Retinal pigment epithelial cell (primary cell): ENCODE measurements at places on chromosomes 13 and 19.

DNA sequence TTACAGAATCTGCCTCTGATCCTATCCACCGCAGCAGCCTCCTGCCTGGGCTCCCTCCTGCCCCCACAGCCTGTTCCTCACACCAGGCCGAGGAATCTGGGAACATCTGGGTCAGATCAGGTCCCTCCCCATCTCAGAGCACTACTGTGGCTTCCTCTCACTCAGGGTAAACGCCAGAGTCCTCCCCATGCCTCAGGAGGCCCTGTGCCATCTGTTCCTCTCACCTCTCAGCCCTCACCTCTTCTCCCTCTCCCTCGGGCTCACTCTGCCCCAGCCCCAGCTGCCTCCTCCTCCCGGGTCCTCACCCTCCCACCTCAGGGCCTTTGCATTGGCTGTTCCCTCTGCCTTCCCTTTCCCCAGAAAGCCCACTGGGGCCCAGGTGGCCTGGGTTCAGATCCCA lies 18.2 kb downstream of the FCGBP start:
- DNase-seq, result no peak

- DNase-seq, result no peak
These were observed 10.8 kb downstream of the SLC35E1 start for GRCh38 chr19:16561382-16561781.

DNA sequence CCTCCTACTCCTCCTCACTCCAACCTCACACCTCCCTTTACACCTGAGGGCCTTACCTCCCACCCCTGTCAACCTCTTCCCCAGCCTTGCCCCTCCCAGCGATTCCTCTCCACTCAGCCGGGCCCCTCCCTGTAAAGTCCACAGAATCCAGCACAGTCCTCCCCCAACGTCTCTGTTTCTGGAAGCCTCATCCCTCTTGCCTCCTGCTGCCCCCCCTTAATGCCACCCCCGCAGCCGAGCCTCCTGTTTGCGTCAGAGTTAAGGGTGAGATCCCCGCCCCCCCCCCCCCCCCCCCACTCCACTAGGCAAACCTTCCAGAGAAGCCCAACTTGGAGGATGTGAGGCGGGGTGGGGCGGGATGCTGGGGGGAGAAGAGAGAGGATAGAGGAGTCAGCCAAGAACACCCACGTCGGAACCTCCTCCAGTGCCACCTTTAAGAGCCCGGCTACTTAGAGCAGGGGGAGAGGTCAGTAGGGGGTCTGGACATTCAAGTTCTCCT lies 2.1 kb downstream of the UNC13A start:
- no peak for DNase-seq

DNA sequence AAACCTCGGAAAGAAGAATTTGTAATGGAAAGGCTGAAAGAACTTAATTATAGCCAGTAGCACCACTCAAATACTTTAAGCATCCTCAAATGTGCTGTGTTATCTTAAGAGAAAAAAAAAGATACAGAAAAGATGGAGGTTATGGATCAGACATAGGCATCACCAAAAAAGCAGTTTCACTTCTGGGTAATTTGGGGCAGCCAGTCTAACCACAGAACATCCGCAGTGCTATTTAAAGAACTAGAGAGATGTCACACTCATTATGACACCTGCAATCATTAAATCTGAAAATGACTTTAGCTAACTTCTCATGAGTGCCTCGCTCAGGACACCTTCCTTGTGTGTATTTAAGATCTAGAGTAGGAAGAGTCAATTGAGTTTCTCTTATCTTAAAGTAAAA lies 211.8 kb downstream of the RBM26 start:
- DNase-seq, result no peak

GRCh38 chr19:10854350-10855089 lies 6.3 kb downstream of the C19orf38 start:
- no peak for DNase-seq

DNA sequence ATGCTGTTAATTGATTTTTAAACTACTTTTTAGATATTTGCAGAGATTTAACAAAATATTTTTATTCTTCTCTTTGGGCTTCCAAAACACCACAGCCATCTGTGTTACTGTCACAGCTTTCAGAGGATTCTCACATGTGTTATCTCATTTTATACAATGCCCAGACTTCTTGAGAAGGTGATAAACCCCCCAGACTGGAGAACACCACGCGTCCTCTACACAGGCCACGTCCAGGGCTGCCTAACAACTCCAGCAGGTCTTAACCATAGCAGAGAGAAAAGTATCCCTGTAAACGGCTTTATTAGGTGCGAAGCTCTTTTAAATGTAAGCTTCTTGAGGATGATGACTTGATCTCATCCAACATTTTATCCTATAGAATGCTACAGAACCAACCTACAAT lies 2.0 kb downstream of the GPR183 start:
- DNase-seq, result no peak

GRCh38 chr13:76735641-76736040 lies 150.6 kb downstream of the KCTD12 start:
- no peak for DNase-seq

- DNase-seq, result no peak
These were observed 156.4 kb downstream of the MYO16 start for GRCh38 chr13:108785844-108786243.

DNA sequence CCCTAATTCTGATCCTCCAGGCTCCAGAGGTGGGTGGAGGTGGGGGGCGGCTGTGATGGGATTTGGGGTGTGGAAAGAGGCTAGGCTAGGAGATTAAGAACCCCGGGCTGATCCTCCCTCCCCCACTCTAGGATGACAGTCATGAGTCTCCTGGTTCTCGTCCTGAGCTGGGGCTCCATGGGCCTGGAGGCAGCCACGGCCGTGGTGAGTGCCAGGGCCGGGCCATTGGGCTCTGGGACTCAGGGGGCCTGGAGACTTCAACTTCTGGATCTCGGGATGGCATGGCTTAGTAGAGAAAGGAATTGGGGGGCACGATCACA lies 13.9 kb downstream of the TTYH1 start:
- DNase-seq, result no peak

DNA sequence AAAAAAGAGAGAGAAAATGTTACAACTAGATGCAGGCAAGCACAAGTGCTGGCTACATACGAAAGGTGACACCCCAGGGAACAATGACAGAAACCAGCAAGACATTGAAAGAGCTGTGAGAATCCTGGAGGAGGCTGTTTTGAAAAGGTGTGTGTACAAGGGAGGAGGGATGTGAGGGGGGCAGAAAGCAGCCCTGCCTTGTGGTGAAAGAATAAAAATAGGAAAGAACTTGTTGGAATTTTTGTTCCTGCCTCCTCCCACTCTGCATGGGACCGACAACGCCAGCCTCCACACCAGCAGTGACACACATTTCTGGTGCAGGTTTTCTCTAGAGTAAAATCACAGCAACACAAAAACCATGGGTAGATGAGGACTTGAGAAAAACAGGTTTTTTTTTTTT lies 1258.6 kb downstream of the PCDH9 start:
- DNase-seq, result no peak

DNA sequence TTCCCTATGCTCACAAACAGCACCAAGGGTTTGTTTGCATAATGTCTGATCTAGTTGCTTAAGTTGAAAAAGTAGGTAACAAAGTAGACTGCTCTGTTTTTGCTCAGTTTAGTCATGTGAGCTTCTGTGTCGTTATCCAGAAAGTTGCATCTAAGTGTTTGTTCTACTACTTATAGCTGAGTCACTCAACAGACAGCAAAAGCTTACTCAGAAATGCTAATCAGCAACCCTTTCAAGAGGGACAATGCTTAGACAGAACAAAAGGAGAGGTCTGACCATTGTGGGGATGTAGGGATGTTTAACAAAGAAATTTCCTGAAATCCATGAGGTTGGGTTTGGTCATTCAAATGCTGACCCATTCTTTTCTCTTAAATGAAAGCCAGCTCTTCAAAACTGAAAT lies 106.4 kb downstream of the ATP8A2 start:
- peak; percentile 40 for DNase-seq

- no peak for DNase-seq
These were observed 45.7 kb downstream of the ZC3H13 start for GRCh38 chr13:46006688-46007452.

- peak; percentile 96 for DNase-seq
These were observed 8.1 kb downstream of the ALOX5AP start for GRCh38 chr13:30743319-30744055.

DNA sequence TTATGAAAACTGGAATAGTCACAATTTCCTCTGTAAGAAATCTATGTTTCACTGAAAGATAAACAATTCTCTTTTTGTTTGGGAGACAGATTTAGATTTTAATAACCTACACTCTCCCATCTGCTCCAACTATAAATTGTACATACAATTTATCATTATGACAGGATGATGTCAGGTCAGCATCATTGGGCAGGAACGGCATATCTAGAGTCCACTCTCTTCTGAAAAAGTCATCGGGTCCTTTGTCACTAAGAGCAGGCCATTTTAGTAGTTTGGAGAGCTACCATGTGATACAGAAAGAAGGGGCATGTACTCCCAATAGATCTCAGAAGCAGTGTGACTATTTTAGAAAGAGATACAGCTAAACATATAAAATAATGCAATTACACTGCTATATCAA lies 180.8 kb upstream of the ARGLU1 start:
- no peak for DNase-seq

GRCh38 chr13:99974296-99974938 lies 2.9 kb upstream of the ZIC5 start:
- DNase-seq, result no peak

GRCh38 chr19:30269638-30270037 lies 102.5 kb upstream of the ZNF536 start:
- no peak for DNase-seq

- DNase-seq, result no peak
These were observed 5.8 kb downstream of the KRTDAP start for GRCh38 chr19:35484252-35485036.

GRCh38 chr19:570251-570686 lies 2.1 kb upstream of the BSG start:
- no peak for DNase-seq

- DNase-seq, result no peak
These were observed 1.2 kb downstream of the ALKBH7 start for GRCh38 chr19:6373813-6374108.

DNA sequence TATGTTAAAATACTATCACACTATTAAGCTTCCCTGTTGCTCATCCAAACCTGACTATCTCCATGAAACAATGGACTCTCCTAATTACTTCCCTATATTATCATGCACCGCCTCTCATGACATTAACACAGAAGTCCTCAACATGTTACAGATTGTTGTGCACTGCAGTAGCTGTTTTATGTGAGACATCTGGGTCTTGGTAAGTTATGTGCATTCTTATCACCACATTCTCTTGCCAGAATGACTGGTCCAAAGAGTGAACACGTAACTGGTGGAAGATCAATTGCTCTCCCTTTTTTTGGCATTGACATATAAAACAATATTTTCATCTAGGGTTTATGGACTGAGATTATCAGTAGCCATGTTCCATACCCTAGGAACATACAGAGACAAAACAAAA lies 59.4 kb downstream of the POSTN start:
- DNase-seq, result no peak

DNA sequence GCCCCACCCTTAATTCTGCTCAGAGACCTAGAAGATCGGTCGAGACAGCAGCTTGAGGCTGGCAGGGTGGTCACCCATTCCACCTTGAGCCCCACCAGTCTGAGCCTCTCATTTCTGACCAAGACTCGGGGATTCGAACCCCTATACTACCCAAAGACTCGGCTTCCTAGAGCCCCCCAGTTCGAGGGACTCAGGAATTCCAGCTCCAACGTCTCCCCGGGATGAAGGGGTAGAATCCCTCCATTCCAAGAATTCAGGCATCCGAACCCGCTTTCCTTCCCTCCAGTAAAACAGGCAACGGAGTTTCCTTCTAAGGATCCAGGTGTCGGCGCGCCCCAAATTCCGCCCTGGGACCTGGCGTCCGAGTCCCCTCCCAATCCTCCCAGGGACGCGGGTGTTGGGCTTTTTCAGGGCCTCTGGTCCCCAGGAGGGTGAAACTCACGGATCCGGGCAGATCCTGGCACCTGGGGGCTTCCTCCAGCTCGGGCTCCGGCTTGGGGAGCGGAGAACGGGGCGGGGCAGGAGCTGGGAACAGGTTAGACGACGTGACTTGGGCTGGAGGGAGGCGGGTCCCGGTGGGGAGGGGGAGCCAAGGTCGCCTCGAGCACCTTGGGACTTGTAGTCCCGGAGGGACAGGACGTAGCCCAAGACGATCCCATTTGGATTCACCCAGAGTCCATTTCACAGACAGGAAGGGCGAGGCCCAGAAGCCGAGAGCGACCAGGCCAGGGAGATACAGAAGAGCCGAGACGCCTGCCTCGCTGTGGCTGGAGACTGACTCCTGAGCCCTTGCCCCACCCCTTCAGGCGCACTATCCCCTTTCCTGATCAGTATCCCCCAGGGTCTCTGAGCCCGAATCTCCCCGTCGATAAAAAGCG lies at the start of gene PPP1R13L:
TSS of gene PPP1R13L (minus strand) at position 513 of the 878 bp plus-strand sequence. CDS start 6,751 bp downstream, outside the sequence.
- peak; percentile 44 for DNase-seq

GRCh38 chr13:102774214-102774568 lies 605 bp upstream of the TEX30 start:
- DNase-seq, result no peak

GRCh38 chr19:57888560-57889231 lies at the start of gene ZNF814:
ZNF814 (minus strand) TSS chr19:57889037; CDS start chr19:57888802, 235 bp downstream.
- DNase-seq, result peak; percentile 59

GRCh38 chr19:35775046-35775297 lies 392 bp upstream of the ARHGAP33 start:
- DNase-seq, result no peak

- DNase-seq, result no peak
These were observed 15.2 kb downstream of the CBY2 start for GRCh38 chr13:45717349-45717748.

DNA sequence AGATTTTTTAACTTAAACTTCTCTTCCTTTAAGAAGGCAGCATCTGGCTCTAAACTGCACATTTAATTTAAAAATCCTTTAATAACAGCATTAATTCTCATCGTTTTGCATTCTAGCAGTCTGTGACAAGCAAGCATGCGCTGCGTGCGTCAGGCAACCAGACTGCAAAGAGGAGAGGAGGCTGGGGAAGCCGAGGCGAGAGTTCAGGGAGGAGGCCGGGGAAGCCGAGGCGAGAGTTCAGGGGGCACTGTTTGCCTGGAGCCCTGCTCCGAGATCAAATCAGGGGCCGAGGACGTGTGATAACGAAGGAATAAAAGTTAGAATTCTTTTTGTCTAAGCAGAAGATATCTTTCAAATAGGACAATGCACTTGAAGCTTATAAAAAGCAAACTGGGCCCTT lies 435.7 kb downstream of the EFNB2 start:
- DNase-seq, result no peak

- DNase-seq, result no peak
These were observed 211.6 kb downstream of the DNAJC15 start for GRCh38 chr13:43235028-43235427.

- no peak for DNase-seq
These were observed 564 bp downstream of the HS6ST3 start for GRCh38 chr13:96090240-96091101.

DNA sequence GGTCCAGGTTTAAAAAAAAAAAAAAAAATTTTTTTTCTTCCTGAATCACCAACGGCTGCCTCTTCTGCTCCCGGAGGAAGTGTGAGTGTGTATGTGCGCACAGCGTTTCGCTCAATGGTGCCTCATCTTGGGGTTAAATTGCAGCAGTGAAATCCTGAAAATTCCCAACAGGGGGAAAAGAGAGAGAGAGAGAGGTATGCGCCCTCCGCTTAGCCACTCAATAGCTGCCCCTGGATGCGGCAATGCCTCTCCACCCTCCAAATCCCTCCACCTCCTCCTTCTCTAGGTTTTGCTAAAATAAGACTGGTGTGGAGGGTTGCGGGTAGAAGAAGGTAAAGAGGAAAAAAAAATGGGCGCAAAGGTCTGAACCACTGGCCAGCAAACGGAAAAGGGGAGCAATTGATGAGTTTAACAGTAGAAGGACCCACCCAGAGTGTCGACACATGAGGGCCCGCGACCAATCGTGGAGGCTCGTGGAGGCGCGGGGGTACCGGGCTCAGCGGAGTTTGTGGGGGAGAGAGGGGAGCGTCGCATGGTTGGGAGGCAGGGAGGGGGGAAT lies 853 bp upstream of the CACNA1A start:
- no peak for DNase-seq

GRCh38 chr13:66994517-66995202 lies 235.5 kb downstream of the PCDH9 start:
- DNase-seq, result no peak
